ENCODE measurements at places on chromosomes 4 and X.
A peak's percentile ranks its signal among the peaks of the same experiment; 100 is the strongest.

- DNase-seq: peak; percentile 70
These were observed 2.4 kb upstream of the MORF4L2 start for GRCh38 chrX:103688946-103689345.

DNA sequence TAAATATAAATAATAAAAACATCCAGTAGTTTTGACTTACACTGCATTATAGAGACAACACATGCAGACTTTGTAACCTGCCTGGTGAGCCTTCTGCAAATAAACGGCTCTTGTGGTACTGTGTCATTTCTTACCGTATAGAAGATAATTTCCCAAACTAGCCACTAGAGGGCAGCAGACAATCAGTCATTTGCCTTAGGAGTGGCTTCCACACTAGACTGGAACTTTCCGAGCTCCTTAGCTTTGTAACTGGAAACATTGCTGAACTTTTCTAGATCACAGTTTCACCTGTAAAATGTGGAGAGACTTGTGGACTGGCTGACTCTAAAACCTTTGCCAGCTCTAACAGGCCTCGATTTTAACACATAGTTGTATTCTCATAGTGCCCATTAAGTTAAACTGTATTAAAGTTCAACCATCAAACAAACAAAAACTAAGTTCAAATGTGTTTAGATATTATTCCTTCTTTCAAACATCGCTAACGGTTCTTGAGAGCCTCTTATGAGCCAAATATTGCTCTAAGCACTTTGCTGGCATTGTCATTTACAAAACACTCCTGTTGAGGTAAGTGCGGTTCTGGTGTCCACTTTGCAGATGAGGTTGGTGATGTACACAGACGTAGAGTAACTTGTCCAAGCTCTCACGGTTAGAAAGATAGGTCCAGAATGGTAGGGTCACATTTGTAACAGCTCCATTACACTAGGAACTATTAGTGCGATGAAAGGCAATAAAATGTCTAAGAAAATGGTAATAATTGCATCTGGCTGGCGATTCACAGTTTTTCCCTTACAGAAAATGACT, 345.5 kb downstream of the ANK2 start:
- DNase-seq: peak; percentile 75

- no peak for DNase-seq
These were observed 97.1 kb downstream of the GPR143 start for GRCh38 chrX:9668537-9668936.

- DNase-seq: no peak
These were observed 16.5 kb upstream of the RHOH start for GRCh38 chr4:40180356-40180755.

GRCh38 chr4:157897855-157898370, 274.9 kb downstream of the GASK1B start:
- no peak for DNase-seq

DNA sequence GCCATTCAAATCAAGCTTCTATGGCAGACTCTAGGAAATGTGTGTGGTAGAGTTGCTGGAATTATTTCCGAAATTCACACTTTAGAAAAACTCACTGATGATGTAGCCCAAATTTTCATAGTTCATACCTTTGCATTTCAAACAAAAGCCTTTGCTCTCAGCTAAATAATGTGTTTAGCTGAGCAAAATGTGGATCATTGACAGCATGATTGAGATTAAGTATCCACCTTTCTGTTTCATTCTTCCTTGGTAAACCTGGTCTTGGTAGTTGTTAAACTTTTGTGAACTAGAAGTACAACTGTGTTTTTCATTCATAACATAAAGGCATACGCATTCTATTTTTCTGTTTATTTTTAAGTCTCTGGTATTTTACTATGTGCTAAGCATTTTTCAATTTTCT, 7.2 kb downstream of the PCDH7 start:
- no peak for DNase-seq

- DNase-seq: no peak
These were observed 29.9 kb downstream of the NELFA start for GRCh38 chr4:1978741-1979476.

- DNase-seq: no peak
These were observed 9.4 kb downstream of the TASL start for GRCh38 chrX:30568136-30568535.

DNA sequence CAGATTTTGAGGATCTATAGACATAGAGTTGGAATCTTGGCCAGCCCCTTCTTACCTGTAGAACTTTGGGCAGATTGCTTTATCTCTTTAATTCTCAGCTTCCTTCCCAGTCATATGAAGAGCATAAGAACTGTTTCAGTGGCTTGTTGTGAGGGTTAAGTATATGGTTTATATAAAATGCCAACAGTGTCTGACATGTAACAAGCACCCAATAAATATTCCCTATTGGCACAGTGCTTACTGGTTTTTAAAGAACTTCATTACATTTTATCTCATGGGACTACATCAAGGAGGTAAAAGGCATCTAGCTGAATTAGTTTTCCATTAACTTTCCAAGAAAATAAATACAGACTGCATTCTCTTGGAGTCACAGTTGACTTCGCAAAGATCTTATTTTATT, 106.7 kb upstream of the LIMCH1 start:
- DNase-seq: no peak

GRCh38 chrX:50978920-50979682, 68.6 kb downstream of the BMP15 start:
- DNase-seq: no peak

- no peak for DNase-seq
These were observed 1399.1 kb upstream of the PCDH7 start for GRCh38 chr4:29320947-29321620.

DNA sequence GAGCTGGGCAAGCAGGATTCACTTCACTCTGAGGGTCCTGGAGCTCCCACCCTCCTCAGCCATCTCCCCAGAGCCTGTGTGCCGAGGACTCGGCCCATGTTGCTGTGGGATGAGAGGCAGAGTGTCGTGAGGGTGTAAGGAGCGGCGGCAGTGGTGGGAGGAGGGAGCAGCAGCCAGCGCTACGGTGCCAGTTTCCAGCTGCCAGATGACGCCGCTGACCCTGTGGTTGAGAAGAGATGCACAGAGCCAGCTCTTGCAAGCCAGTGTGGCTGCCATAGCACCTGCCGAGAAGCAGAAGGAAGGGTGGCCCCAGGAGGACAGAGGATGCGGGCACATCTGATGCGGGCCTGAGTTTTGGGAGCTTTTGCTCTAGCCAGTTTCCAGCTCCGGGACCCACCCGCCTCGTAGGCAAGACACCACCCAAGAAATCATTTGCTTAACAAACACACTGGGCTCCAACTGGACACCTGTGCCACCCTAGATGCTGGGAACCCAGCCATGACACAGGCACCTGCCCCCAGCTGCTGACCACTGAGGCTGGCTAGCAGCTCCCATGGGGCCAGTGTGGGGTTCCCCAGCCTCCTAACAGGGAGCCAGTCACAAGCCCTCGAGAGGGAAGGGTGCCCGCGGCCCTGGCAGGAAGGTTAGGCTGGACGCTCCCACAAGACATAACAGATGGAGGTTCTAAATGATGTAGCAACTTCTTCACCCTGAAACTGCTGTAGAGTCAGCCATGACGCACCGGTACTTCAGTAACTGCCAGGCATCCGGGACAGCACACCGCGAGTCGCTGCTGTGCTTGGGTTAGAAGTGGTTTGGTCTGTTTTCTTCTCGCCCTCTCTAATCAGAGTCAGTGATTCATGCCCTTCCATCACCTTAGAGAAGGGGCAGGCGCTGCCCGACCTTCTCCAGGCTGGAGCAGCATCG, 8.9 kb downstream of the MSANTD1 start:
- DNase-seq: no peak

DNA sequence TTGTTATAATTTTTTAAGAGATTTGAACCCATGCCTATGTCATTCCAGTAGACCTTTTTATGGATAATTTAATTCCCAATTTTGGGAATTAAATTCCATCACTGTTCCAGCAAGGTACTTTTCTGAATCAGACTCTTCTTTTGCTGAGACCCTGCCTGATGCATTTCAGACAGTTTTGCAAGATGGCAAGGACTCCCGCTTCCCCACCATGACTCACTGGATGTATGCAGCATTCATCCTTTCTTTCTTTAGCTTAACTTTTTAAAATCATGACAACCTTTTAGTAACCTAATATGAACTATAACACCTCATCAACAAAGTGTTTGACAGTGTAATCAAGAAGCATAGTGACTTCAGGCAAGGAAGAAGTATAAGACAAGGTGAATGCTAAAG, 178.1 kb upstream of the LEF1 start:
- DNase-seq: no peak

DNA sequence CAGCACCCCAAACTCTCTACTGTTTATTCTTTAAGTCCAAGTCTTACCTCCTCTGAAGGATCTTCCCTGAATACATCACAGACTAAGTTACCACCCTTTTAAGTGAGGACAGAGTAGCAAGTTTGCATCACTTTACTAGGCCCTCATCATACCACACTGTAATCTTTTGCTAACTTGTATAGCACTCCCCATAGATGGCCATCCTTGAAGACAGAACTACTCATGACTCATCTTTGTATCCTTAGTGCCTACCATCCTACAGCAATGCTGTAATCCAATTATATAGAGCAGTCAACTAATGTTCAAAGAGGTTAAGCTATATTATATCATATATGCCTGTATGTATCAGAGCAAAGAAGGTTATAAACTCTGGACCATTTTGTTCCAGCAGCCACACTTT, 101.4 kb downstream of the ADAMTS3 start:
- no peak for DNase-seq

DNA sequence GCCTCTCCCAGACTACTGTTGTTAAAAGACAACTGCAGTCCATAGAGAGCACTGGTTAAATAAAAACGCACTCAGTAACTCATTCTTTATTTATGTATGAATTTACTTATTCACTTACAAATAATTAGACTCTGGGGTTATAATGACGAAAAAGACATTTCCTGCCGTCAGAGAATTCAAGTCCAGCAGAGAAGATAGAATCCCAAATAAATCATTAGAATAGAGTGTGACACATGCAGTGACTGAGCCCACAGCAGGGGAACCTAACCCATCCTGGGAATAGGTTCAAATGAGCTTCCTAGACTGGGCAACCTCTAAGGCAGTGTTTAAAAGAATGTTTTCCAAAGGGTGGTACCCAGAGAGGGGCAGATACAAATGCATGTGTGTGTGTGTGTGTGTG, 53.9 kb downstream of the FGFBP1 start:
- no peak for DNase-seq

- no peak for DNase-seq
These were observed 38.2 kb upstream of the MYOZ2 start for GRCh38 chr4:119097282-119097900.

GRCh38 chr4:152112887-152113286, 352.1 kb upstream of the GATB start:
- DNase-seq: no peak

- DNase-seq: no peak
These were observed 24.2 kb downstream of the CASP3 start for GRCh38 chr4:184624972-184625554.

DNA sequence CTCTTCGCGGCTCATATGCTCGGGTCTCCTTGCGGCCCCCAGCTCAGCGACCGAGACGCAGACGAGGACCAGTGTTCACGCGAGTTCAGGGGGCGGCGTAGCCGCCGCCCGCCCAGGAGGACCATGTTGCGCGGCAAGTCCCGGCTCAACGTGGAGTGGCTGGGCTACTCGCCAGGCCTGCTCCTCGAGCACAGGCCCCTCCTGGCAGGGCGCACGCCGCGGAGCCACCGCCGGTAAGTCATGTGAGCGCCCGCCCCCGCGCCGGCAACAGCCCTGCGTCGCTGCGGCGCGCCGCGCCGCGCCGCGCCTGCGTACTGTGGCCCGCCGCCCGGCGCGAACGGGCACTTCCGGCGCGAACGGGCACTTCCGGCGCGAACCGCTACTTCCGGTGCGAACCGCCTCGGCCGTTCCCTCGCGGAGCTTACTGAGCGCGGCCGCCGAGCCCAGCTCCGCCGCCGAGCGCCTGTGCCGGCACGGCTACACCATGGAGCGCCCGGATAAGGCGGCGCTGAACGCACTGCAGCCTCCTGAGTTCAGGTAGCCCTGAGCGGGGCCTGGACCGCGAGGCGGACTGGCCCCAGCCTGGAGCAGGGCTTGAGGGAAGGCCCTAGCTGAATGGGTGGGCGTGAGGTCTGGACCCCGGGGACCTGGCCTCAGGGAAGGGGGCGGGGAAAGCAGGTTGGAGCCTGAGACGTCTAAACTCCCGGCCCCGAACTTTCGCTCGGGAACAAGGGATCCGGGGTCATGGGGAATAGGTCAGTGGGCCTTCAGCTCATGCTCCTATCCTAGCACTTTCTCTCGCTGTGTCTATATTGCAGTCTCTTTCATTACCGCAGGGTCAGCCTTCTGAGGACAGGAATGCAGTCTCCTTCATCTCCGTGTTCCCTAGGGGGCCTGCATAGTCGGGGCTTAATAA, at the start of gene VMA21:
TSS of gene VMA21 (plus strand) at position 382 of the 916 bp plus-strand sequence. CDS start at position 485, 103 bp downstream.
- DNase-seq: peak; percentile 44

DNA sequence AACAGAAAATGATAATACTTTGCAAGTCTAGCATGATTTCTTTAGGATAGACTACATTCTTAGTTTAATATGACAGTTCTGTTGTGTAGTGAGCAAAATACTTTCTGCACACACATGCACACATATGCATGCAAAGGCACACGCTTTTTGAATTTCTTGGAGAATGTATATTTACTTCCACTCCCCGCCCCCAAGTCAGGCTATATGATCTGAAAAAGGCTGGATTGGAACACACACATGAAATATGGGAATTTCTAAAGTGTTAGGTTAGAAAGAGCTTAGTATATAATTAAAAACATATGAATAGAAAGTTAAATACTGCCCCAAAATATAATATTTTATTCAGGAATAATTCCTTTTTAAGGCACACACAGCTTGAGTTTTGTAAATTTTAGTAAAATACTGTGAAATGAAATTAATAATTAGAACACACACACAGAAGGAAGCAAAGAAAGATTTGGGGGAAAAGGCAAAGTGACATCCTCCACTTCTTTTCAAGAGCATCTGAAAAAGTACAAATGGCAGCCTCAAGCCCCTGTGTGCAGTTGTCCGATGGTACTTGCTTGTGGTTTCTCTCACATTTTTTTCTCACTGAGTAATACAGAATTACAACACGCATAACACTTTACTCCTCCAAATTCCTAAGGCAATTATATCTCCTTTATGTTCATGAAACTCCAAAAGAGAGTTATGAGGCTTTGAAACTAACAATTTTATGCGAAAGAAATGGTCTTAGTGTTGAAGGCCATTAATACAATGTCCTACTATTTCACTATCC, 228.9 kb upstream of the ETNPPL start:
- no peak for DNase-seq

DNA sequence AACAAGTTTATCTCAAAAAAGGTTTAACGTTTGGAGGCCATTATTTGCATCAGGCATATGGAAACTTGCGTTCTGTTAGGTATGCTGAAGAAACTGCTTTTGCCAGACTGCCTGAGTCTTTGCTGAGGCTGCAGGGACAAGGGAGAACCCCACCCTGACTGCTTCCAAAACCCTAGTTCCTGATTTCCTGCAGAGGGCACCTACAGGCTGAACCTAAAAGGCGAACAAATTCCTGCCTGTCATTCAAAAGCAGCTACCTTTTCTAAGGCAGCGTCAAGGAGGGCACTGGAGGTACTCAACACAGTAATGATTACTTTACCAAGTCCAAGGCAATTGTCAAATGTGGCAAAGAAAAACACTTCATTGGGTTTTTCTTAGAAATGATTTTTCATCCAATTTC, 578 bp upstream of the CORIN start:
- DNase-seq: no peak

Data from NCI-H2081 (cell line).